T-cell (primary cell): ENCODE measurements at places on chromosomes 6 and 20. TPM values are rescaled to one million over a fixed set of nuclear protein-coding genes. Genes with fewer than 3 reads are reported as not detected.

DNA sequence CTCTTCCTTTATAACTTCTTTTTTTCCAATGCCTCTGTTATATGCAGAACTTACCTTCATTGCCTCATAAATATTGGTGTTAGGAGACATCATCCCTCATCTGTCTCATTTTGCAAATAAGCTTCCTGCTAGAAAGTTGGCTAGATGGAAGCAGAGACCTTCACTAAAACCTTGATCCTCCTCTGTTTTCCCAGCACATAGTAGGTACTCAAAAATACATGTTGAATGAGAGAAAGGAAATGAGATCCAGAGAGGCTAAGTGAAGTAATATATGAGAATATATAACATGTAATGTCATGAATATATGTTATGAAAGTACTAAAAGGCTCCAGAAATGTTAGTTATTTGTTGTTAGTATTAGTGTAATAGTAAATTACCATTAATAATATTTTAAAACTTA is 91.9 kb downstream of the CDKAL1 start:
- no peak for DNase-seq

The PTCRA gene
- total RNA-seq = not detected

- no peak for DNase-seq
Observed at GRCh38 chr6:41208439-41209106, 7.6 kb upstream of the TREML2 start.

The DZANK1 gene
- total RNA-seq = 2.8 TPM

The BCAS1 gene
- total RNA-seq = 0.33 TPM

The NMBR gene
- not detected for total RNA-seq

DNA sequence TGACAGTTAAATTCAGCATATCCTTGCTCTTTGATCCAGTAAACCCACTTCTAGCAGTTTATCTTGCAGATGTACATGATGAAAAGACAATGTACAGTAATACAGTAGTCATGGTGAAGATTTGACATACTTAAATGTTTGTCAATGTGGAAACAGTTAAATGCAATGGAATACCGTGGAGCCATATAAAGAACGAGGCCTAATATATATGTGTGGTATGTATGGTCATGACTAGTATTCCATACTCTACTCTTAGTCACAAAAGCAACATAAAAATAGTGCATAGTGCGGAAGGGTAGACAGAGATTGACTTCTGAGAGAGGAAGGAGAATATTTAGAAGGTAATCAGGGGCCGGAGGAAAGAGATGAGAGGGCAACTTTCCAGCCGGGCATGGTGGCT is 70.7 kb upstream of the ARMC2 start:
- no peak for DNase-seq

DNA sequence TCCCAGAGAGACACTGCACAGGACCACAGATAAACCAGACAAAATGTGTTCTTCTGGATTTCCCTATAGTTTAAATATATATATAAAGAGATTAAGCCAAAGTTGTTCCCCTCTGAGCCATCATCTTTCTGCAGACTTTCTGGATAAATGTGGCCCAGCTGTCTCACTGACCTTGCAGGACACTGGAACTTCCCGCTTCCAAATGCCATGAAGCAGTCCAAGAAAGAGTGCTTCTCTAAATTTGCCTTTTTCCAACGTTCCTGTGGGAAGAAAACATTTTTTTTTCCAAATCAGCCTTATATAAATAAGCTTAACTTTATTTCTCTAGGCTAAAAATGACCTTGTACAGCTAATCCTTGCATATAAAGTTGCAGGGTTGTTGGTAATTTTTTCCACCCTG is 65.7 kb downstream of the CYP39A1 start:
- no peak for DNase-seq

The UBD gene
- not detected for total RNA-seq

- no peak for DNase-seq
Observed at GRCh38 chr6:24893342-24893850, 42.4 kb downstream of the RIPOR2 start.

- DNase-seq = peak; percentile 24
Observed at GRCh38 chr6:166307082-166308032, 835 bp downstream of the PRR18 start.

GRCh38 chr6:1164600-1164999 is 147.3 kb upstream of the FOXQ1 start:
- DNase-seq = no peak

GRCh38 chr20:4533368-4534133 is 188.2 kb upstream of the PRND start:
- no peak for DNase-seq

DNA sequence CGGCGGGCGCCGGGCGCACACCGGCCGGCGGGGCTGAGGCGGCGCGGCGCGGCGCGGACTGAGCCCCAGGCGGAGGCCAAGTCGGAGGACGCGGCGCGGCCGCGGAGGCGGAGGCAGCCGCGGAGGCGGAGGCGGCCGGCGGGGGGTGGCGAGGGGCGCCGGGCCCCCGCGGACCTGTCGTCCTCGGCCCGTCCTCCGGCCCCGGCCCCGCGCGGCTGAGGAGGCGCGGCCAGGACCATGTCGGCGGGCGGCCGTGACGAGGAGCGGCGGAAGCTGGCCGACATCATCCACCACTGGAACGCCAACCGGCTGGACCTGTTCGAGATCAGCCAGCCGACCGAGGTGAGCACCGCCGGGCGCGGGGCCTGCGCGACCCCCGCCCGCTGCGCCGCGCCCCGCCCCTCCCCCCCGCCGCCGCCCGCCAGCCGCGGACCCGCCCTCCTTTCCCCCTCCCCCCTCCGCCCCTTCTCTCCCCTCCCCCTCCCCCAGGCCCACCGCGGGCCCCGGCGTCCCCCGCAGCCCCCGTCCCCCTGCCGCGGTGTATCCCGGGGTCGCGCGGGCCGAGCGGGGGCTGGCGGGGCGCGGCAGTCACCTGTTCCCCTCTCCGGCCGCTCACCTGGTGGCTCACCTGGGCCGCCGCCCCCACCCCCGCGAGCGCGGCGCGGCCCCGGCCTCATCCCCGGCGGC is at the start of gene AFDN:
TSS of gene AFDN (plus strand) at position 16 of the 687 bp plus-strand sequence. CDS start at position 238, 222 bp downstream.
- DNase-seq = no peak

- no peak for DNase-seq
Observed at GRCh38 chr6:131014080-131014776, 48.8 kb downstream of the EPB41L2 start.

DNA sequence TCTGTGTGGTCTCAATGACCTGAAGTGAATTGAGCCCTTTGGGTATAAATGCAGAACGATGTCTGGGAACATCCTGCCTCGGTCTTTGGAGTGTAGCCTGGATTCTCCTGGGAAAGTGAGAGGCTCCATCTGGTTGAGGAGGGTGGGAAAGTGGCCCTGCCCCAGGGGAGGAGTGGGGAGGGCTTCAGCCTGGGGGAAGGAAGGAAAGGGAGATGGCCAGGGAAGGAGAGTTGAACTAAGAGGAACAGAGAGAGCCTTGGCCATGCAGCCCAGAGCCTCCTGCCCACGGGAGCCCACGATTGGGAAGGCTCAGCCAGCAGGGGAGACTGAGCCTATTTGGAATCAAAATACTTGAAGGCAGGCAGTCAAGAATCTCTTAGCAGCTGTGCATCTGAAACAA is 2.3 kb upstream of the EPB41L1 start:
- no peak for DNase-seq

DNA sequence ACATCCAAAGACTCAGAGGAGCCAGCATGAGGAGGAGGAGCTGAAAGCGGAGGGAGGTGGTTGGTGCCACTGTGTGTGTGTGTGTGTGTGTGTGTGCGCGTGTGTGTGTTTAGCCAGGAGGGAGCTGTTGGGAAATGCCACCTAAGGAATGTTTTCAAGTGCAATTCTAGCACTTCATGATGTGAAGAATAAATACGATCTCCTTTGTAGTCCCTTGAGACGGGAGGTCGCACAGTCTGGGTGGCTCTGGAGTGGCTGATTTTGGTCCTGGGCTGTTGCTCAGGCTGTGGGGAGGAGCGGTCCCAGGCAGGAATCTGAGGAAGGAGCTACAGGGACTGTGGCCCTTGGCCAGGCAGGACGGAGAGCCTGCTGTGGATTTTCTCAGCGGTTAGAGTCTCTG is 93.7 kb downstream of the PPP1R14C start:
- DNase-seq = no peak

GRCh38 chr6:31354158-31354863 is 2.7 kb downstream of the HLA-B start:
- DNase-seq = peak; percentile 21

The NRSN1 gene
- not detected for total RNA-seq

DNA sequence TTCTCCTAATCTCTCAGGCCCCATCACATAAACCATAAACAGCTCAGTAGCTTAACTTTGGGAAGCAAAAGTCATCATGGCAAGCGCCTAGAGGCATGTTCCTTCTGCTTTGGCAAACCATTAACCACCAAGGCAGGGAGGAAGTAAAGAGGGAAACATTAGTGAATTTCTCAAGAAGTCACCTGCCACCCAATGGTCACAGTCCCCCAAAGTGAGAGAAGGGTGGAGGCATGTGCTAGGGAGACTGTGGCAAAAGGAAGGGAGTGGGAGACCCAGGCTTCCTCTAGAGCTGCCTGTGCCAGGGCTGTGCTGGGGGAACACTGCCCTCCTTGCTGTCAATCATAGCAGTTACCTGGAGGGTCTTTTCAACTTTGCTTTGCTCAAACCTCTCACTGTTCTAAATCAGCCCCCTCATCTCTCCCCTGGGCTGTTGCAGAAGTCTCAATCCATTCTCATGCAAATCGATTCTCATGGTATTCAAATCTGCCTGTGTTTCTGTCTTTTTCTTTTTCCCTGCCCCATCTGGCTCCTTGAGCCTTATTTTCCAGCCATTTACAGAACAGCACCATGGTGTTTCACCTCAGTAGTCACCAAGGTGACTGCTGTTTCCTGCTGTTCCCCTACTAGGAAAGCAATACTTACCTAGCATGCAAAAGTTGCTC is 1.8 kb upstream of the RNF24 start:
- DNase-seq = no peak

DNA sequence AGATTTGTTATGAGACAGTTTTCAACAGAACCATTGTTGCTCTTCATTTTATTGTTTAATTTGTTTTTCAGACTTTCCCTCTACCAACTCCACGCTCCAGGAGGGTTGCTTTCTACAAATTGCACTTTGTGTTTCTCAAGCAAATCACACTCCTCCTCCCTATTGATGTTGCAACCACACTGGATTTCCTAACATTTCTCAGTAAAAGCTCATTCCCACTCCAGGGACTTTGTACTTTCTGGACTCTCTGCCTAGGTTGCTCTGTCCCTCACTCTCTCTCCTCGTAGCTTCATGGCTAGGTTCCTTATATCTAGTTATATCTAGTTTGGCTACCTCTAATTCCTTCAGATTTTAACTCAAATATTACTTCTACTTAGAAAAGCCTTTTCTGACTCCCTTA is 20.3 kb downstream of the PGK2 start:
- DNase-seq = no peak

- no peak for DNase-seq
Observed at GRCh38 chr6:21309807-21310221, 283.7 kb upstream of the SOX4 start.

The CD24 gene
- 6.6 TPM for total RNA-seq

DNA sequence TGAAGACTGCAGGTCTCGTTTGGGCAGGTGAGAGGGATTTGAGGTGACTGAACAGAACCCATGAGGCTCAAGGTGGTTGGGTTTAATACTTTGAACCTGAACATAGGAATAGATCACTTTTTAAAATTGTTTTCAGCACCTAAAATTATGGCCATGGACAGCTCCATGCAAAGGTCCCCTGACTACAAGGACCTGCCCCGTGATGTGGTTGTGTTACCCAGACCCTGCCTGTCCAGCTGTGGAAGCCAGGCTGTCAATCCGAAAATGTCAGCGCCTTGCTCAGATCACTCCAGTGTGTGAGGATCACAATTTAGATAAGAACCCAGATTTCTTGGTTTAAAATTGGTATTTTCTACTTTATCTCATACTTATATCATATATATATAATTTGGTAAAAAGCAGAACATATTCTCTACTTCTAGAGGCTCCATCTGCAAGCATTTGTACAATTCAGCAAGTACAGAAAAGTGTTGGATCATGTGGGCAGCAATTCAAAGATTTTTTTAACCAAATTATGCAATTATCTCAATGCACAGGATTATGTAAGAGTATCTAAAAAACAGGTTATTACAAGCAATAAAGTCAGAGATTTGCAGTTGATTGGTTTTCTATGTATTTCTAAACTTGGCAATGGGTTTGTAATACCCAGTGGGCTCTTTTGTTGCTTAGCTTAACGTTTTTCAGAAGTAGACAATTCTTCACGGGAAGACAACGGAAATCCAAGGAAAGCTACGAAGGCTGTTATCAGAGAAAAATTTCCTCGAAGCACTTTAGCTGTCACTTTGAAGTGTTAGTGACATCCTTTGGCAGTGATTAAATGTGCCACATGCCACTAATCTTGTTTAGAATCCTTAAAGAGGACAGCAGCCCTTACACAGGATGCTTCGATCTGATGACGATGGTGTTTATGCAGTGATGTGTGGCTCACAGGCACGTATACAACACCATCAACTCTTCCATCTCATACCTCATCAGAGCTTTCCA is 24.1 kb upstream of the RPS6KA2 start:
- no peak for DNase-seq

GRCh38 chr6:357261-357790 is 34.2 kb upstream of the IRF4 start:
- DNase-seq = no peak

The NKX2-2 gene
- not detected for total RNA-seq

DNA sequence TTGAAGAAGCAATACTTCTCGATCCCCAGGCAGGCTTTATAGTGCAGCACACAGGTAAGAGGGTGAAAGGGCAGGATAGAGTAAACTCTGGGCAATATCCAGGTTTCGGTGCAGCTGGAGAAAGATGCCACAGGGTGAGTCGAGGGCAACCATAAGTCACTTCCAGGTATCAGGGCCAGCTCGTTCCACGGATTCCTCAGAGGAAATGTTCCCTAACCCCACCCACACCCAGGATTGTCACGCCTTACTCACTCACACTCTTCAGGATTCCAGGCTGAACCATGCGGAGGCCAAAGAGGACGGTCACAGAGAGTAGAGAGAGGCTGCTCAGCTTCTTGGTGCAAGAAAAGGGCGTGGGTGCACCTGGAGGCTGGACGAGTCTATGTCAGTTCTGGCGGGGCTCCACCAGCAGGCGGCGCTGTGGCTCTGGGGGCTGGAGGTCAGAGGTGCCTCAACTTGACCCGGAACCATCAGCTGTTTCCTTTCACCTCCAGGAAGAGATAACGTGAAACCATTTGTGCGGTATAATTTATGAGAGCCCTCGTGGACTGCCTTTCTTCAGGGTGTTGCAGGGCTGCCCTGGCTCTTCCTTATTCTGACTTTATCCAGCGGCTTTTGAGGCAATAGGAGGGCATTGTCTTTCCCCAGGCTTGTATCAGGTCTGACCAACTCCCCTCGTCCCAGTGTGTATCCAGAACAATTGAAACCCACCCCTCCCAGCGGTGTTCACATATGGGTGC is 14.5 kb upstream of the WFDC12 start:
- peak; percentile 19 for DNase-seq

DNA sequence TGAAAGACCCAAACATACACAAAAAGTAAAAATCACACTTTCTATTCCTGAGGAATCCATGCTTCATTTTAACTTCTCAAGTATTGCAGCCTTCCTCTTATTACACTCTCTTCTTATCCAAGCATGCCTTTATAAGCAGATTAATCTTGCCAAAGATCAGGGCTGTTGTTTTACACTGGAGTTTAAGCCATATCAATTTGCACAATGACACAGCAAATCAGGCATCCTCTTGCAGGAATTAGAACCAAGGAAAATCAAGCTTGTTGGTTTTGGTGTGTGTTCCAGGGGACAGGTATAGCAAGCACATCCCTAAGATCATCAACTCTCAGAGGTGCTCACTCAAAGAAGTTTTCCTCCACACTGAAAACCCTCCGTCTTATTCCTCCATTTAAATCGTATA is 69.5 kb downstream of the CYP39A1 start:
- no peak for DNase-seq
